Spleen (tissue), 13 donors: ENCODE measurements at places on chromosomes 5 and 9. TPM values are rescaled to one million over a fixed set of nuclear protein-coding genes. Genes with fewer than 3 reads are reported as not detected.

Gene PJA2
- polyA plus RNA-seq: 15.3 TPM

Gene MZB1
- 179 TPM for polyA plus RNA-seq

Gene BHMT2
- polyA plus RNA-seq: 0.78 TPM

Gene IRF1
- 57.9 TPM for polyA plus RNA-seq

Gene ECSCR
- 18.4 TPM for polyA plus RNA-seq
